Activated naive CD4-positive, alpha-beta T cell treated with Interleukin-2 at 50 U/mL for 16 hours (primary cell): ENCODE measurements at places on chromosomes 3 and 15.

- DNase-seq: no peak
Observed at GRCh38 chr3:95237783-95238182, 1174.9 kb downstream of the NSUN3 start.

GRCh38 chr3:24151594-24151993 lies 206.5 kb downstream of the NR1D2 start:
- no peak for DNase-seq

- no peak for DNase-seq
Observed at GRCh38 chr15:63491116-63491827, 13.1 kb upstream of the USP3 start.

DNA sequence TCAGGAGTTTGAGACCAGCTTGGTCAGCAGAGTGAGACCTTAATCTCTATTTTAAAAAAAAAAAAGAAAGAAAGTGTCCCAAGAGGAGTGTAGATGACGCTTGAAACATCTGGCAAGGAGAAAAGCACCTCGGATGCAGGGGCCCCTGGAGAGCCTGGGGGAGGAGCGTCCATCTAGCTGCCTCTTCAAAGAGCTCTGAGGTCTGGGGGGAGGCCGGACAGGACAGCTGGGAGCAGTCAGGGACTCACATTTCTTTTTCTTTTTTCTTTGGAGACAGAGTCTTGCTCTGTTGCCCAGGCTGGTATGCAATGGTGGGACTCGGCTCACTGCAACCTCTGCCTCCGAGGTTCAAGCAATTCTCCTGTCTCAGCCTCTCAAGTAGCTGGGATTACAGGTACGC lies 3.3 kb upstream of the IDH2 start:
- DNase-seq: no peak

DNA sequence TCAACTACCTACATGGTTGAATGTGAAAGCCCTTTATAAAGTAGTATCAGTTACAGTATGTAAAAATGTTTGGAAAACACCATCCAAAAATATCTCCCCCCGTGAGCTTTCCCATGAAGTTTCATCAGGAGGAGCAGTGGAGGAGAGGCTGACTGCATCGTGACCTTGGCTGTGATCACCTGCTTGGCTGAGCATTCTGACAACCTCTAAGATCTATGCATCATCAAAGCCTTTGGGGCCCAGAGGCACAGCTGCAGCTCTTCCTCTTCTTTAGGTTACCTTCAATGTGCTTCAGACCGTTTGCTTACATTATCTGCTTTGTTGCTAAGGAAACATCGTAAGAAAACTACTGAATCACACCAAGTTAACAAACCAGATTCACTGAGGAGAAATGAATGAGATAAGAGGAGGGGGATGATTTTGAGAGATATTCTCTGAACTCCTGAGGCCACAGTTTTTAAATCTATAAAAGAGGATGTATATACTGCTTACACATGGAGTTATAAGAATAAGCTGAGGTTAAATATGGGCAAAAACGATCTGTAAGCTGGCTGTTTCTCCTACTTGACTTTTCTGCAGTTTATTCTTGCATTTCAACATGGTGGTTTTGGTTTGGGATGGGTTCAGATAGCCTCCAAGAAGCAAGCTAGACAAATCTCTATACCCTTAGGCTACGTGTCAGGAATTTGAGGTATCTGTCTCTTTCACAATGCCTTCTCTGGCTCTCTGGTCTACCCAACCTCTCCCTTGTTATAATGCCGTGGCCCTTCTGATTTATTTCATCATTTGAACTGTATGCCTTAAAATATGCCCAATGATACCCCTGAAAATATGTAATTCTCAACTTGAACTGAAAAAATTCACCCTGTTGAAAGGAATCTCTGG lies 4.0 kb downstream of the GCSAM start:
- DNase-seq: peak; percentile 45

- DNase-seq: no peak
Observed at GRCh38 chr3:183449391-183449790, 21.0 kb upstream of the MCF2L2 start.

GRCh38 chr3:190481779-190482178 lies 32.1 kb upstream of the TMEM207 start:
- no peak for DNase-seq

DNA sequence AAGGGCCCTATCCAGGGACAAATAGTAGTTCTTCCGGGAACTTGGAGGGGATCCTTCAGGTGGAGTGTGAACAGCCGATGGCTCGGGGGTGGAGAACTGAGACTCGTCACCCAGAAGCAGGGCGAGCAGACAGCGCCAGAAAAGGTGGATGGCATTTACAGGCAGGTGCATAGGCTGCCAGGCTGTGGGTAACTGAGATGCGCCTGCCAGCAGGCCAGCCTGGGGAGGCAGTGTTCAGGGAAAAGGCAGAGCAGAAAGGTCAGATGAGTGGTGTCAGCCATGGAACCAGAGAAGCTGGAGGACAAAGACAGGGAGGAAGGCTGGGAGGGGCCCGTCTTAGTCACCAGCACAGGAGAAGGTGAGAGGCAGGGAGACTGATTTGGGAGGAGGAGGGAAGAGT lies 53.0 kb upstream of the SEC22A start:
- no peak for DNase-seq

GRCh38 chr15:80447077-80447476 lies 42.9 kb downstream of the ARNT2 start:
- DNase-seq: no peak

DNA sequence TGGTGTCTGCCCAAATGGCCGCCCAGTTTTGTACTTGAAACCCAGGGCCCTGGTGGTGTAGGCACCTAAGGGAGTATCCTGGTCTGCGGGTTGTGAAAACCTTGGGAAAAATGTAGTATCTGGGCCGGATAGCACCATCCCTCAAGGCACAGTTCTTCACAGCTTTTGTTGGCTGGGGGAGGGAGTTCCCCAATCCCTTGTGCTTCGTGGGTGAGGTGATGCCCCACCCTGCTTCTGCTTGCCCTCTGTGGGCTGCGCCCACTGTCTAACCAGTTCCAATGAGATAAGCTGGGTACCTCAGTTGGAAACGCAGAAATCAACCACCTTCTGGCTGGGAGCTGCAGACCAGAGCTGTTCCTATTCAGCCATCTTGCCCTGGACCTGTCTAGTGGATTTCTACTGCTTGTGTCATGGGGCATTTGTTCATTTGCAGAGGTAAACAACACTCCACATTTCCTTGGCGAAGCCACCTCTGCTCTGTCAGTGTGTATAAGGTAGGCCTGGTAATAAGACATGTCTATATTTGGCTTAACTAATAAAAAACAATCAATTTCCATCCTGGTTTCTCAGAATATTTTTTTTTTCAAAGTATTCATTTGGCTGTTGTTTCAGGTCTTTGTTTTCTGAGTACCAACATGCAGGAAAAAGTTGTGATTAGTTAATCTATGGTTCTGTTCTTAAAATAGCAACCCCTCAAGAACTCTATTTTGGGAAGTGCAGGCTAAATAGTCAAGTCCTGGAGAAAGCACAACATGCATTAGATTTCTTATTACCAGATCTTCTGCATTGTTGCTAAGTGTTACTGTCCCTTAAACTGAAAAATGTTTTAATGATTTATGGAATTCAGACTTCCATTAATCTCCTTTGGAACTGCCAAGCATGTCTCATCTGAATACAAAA lies 304.3 kb downstream of the ZIC1 start:
- DNase-seq: no peak

- no peak for DNase-seq
Observed at GRCh38 chr3:58038675-58039292, 30.6 kb downstream of the FLNB start.

GRCh38 chr3:131843174-131843573 lies 191.6 kb downstream of the CPNE4 start:
- no peak for DNase-seq

- no peak for DNase-seq
Observed at GRCh38 chr3:196989721-196990262, 21.2 kb upstream of the PIGZ start.

GRCh38 chr15:47367726-47368390 lies 349.4 kb upstream of the SEMA6D start:
- no peak for DNase-seq

DNA sequence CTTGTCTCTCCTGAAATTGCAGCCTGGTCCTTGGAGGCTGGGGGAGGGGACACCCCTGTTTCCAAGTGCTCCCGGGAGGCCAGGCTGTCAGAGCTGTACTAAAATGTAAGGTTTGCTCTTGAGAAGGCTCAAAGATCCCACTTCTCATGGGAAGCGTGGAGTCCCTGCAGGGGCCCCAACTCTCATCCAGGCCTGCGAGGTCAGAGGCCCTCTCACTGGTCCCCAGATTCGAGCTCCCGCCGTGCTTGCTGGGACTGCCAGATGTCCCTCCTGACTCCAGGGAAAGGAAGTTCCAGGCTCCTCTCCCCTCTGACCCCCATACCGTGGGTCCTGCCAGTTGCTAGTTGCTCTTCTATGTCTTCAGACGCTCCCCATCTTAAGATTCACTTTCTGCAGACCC lies 14.5 kb upstream of the ANPEP start:
- DNase-seq: no peak

- no peak for DNase-seq
Observed at GRCh38 chr3:67516496-67516895, 137.9 kb downstream of the SUCLG2 start.

GRCh38 chr15:45648521-45649200 lies 13.8 kb downstream of the SQOR start:
- no peak for DNase-seq

DNA sequence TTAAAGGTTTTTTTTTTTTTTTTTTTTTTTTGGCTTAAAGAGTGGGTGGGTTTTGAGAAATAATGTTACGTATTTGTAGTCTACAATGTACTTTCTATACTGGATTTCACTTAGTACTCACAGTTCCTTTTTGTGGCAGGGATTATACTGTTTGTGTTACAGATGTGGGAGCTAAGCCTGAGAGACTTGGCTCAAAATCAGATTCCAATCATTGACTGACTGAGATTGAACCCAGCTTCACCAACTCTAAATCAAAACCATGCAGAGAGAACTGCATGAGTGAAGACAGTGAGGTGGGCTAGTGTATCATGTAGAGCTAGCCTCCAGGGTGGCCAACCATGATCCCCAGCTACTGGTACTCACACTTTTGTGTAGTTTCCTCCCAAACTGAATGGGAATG lies 68.0 kb downstream of the TMEM108 start:
- no peak for DNase-seq

DNA sequence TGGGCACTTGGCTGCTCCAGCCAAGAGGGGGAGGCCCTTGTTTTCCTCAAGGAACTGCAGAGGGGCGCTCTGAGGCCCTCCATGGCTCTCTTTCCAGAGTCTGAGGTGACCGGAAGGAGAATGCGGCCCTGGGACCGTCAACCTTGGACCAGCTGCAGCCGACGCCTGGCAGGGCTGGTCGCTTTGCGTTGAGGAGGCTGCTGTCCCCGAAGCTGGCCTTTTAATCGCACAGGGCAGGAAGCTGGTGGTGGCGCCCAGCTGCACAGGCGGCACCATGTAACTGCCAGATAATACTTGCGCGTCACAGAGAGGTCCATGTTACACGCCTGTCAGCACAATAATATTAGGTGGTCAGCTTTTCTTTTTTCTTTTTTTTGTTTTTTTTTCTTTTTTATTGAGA lies 875 bp upstream of the HLTF start:
- DNase-seq: no peak

DNA sequence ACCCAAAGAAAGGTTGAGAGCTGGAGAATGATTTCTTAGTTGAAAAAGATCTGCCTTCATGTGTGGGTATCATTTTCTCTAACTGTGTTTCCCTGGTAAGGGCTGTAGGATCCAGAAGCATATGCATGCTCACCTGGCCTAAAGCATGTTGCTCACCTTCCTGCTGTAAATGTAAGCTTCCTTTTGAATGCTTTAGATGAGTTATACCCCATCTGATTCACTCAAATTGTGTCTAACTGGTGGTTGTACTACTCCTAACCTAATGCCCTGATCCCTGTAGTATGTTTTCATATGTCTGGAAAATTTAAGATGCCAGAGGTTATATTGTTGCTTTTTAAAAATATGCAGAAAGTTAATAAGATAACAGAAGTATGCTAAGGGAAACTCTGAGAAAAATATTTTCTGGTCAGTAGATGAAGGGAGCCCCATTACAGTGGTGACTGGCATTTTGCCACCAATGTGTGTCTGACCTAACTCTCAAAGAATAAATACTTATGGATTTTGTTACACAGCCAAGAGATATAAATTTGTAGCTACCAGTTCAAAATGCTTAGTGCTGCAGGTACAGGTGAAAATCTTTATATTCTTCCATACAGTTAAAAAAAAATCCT lies 7.7 kb downstream of the FILIP1L start:
- no peak for DNase-seq
